ENCODE measurements at places on chromosomes 1 and 21. TPM values are rescaled to one million over a fixed set of nuclear protein-coding genes. Genes with fewer than 3 reads are reported as not detected.

The TMEM240 gene
- 4.5 TPM for polyA plus RNA-seq

The AADACL3 gene
- polyA plus RNA-seq: not detected

DNA sequence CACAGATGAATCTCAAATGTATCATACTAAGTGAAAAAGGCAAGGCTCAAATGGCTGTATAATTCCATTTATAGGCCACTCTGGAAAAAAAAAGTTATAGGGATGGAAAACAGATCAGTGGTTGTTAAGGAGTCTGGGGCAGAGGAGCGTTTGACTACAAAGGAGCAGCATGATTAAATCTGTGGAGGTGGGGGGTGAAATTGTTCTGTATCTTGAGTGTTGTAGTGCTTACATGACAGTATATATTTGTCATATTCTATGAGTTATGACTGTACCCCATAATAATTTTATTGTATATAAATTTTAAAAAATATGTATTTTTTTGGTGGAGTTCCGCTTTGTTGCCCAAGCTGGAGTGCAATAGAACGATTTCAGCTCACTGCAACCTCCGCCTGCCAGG is 10.3 kb downstream of the TAF12 start:
- no peak for DNase-seq

DNA sequence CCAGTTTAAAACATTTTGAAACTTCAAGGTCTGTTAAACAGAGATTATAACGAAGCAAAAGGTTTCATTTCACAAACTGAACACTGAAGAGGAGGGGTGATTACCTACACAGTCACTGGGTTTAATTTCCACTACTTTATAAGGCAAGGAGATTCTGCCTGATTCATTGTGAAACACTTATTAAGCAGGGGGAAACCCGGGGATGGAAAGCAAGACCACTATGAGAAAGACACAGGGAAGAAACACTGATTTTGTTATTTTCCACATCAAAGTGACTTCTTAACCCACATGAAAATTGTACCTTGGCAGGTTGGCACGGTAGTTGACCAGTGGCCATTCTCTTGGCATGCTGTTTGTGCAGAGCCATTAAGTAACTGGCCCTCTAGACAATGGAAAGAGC is 8.1 kb upstream of the F5 start:
- DNase-seq: no peak

DNA sequence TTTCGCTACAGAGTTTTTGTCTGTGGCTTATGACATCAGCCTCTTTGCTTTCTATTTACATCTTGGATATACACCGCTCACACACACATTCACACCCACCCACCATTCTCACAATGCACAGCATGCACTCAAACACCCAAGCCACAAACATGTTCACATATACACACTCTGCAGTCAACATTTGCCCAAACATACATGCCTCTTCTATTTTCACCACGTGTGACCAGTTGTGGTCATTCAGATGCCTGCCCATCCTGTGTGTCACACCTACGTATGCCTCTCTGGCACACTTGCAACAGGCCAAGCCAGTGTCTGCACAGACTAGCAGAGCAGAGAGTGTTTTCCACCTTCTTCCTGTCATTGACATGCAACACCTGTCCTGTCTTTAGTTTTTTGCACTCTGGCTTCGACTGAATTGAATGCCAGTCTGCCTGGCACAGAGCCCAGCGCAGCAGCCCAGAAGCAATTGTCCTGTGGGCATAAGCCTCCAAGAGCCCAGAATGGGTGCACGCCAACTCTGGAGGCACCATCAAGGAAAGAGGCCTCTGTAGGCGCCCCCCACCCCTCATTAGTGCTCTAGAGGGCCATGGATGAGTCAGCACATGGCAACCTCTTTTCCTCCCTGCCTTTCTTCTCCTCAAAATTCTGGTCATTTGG is 37.7 kb upstream of the LRRN2 start:
- DNase-seq: no peak

DNA sequence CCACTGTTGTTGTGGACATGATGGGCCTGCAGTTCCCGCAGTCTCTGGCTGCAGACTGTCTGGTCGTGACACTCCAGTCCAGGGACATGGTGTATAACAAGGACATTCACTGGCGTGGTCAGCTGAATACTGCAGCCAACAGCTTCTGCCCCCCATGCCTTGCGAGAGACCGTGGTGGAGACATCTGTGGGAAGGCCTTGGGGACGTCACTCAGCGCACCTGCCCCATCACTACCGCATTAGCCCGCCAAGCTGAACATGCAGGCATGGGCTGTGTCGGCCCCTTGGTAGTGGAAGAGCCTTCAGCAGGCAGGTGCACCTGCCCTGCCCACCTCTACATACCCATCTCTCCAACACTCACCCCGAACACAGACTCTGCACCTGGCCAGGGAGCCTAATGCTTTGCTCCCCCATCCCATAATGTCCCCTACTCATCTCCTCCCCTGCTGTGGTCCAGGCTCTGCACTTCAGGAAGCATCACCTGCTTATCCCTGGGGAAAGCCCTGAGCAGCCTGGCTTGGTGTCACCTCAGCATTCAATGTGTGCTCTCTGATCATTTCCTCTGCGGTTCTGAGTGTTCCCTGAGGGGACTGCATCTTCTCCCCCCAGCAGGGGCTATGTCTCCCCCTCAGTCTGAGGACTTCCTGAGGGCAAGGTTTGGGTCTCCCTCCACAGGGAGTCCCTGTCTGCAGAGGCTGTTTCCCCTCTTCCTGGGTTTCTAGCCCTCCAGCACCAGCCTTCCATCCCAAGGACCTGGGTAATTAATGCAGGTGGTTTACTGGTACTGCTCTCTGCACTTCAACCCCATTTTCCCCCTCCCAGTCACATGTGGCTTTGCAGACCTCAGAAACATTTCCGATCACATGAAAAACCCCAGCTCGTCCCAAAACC is 3.2 kb downstream of the PGLYRP4 start:
- DNase-seq: no peak

DNA sequence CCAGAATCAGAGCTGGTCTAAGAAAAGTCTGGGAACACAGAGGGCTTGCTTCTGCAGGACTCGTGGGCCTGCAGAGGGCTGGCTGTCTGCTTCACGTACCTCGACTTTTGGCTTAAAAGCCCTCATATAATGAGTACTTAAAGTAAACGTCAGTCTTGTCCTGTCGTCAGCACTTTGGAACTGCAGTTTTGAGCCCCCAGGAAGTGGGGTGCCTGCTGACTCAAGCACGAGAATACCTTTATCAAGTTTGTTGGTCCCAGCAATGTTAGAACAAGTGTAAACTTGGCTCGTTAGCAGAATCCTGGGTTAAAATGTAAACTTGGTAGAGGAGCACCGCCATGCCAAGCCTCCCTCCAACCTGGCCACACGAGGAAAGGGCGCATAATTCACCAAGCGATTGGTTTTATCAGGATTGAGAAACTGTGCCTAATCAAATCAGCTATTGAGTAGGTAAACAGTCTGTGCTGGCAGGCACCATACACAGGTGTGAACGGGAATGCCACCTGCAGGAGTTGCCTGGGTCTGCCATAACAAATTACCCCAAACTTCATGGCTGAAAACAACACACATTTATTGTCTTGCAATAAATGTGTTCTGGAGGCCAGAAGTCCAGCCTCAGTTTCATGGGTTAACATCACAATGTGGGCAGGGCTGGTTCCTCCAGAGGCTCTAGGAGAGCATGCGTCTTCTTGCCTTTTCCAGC is 45.0 kb upstream of the FHAD1 start:
- peak; percentile 47 for DNase-seq
